Iris pigment epithelial cell (primary cell): ENCODE measurements at places on chromosomes 7 and 10.
A peak's percentile ranks its signal among the peaks of the same experiment; 100 is the strongest.

GRCh38 chr7:27178366-27178765 lies 4.2 kb upstream of the HOXA10 start:
- no peak for DNase-seq

DNA sequence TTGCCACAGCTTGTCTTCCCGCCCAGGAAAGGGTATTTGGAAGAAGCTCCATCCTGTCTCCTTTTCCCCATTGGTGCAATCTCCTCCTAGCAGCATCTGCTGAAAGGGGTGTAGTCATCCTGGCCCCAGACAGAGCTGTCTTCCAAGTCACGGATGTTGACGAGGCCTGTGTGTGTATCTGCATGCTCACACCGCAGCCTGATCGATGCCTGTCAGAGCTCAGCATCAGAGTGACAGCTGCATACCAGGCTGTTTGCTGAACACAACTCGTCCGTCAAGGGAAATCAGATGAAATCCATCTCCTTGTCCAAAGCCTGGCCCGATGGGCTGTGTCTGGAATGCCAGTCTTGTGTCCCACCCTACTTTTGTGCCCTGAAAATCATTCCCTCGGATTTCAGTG lies 21.2 kb upstream of the LRRC4 start:
- DNase-seq = no peak

- no peak for DNase-seq
Measured at GRCh38 chr10:72104472-72105097, 16.2 kb upstream of the SPOCK2 start.

DNA sequence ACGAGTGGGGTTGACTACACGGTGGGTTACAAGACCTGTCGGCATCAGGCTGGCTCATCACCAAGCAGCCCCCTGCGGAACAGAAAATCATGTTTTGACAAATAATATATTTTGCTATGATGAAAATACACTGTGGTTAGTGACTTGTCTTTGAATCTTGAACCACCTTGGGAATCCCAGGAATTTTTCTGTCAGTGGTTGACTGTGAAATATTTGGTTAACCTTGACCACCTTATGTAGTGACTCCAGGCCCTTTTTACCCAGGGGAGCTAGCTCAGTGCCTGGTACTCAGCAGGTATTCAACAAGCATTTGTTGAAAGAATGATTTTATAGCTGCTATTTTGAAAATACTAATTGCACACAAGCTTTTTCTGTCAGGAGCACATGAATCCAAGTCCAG lies 406.0 kb downstream of the PHF14 start:
- no peak for DNase-seq

DNA sequence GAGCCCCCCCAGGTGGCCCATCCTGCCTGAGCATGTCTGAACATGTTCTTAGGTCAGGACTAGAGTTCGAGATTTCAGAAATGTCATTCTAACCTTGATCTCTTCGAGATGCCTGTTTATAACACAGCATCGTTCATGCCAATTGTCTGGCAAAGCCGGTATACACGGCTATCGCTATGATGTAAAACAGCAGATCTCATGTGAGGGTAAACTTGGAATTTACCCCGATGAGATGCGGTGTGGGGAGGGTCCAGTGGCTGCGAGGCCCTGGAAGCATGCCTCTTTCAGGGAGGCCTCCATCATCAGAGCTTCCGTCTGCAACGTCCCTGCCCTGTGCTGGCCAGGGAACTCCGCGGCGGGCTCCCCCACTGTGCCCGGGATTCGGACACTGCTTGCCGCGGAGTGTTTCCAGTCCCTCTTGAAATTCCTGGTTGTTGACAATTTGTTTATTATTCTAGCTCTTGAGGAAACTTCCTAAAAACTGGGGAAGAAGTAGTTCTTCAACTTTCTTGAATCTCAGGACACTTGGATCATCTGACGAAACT lies 168.6 kb upstream of the RHEB start:
- DNase-seq = no peak

DNA sequence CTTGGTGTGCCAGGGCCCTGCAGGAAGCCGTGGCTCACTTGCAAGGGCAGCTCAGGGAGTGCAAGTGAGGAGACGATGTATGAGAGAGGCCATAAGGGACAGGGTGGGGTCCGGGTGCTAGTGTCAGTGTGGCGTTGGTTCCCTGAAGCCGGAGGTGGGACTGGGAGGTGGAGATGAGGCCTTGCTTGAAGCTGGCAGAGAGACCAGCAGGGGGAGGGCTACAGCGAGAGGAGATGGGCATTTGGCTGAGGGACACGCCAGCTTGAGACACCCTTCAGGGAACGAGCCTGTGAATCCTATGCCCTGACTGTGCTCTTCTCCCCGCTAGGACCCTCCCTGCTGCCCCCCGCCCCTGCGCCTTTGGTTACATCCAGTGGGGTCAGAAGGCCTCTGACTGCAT lies 529.1 kb downstream of the TCERG1L start:
- DNase-seq = no peak

DNA sequence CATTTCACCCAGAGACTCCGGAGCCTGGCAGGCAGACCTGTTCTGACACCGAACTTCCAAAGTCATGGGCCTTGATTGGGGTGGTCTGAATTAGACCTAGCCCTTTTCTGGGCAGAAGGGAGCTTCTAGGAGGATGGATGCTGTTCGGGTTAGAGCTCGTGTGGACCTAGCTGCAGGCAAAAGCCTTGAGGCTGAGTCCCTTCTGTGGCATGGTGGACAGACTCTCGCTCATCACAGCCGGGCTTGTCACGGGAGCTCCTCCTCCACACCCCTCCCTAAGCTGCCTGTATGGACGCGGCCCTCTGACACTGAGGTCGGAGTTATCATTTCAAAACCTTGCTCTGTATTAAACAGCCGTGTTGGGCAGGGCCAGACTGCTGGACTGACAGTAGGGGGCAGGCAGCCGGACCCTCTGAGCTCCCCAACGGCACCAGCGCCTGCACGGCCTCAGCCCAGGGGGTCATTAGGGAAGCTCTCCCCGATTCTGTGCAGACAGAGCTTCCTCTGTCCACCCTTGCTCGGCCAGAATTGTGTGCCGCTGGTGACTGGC lies 2.2 kb downstream of the IRF5 start:
- DNase-seq = no peak

DNA sequence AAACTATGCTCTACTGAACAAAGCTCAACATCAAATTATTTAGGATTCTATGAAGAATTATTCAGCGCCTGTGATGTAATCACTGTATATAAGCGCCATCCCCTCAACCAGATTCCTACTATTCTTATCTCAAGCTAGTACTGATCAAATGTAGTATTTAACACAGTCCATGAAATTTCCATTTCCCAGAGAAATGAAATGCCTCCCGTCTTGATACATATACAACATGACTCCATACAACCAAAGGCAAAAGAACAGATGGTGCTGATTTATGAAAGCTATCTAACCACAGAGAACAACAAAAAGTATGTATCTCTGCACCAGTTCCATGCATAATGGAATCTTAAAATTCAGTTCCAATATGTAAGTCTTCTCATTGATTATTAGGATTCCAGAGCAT lies 406.1 kb downstream of the PARD3 start:
- no peak for DNase-seq

GRCh38 chr10:77685432-77685831 lies 47.8 kb upstream of the KCNMA1 start:
- DNase-seq = no peak

GRCh38 chr10:65110009-65110408 lies 1588.8 kb downstream of the REEP3 start:
- DNase-seq = no peak

- no peak for DNase-seq
Measured at GRCh38 chr7:66163186-66163610, 41.9 kb upstream of the TPST1 start.

GRCh38 chr10:113908236-113908635 lies 53.8 kb downstream of the NHLRC2 start:
- DNase-seq = no peak

DNA sequence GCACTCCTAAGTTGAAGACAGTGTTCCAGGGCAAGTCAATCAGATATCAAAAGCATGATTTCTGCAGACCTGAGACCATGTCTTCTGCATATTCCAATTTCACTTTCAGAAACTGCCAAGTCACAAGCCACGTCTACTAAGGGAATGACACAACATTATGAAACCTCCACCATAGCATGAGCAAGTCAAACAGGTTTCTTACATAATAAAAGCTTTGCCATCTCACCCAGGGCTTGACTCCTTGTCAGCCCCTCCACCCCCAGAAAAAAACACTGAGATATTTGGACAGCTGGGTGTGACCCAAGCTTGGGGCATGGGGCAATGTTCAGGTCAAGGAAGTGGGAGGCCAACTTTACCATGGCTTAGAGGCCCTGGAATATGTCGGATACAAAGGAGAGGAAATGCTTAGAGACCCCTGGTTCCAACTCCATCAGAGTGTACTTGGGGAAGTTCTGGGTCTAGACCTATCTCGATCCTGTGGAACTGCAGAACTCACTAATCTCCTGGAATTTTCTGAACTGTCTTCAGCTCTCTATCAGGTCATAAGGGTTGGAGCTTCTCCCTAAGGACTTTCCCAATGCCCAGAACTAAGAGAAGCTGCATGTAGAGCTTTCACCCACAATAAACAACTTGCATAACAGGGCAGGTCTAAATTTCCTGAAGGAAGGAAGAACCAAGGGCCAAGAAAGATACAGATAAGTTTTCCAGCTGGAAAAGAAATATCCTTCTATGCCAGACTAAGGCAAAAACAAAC lies 80.6 kb upstream of the NAMPT start:
- DNase-seq = peak; percentile 44

DNA sequence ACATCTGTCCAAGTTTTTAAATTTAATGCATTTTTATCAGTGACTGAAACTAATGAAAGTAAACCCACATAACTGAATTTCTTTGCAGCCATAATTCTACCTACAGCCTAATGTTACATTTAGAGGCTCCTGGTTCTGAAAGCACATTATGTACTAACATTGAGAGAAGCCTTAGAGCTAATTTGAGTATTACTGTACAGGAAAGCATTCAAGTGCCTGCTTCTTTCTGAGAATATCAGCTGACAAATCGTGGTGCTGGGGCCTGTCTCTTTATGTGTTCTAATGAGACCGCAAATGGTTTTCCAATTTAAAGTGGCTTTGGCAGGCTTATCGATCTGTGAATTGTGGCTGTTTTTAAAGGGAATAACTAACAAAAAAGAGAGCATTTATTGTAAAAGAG lies 32.3 kb upstream of the DGKB start:
- DNase-seq = no peak

- DNase-seq = no peak
Measured at GRCh38 chr7:1669064-1669951, 769 bp upstream of the ELFN1 start.

GRCh38 chr7:133718131-133718530 lies 409.0 kb upstream of the LRGUK start:
- DNase-seq = no peak

DNA sequence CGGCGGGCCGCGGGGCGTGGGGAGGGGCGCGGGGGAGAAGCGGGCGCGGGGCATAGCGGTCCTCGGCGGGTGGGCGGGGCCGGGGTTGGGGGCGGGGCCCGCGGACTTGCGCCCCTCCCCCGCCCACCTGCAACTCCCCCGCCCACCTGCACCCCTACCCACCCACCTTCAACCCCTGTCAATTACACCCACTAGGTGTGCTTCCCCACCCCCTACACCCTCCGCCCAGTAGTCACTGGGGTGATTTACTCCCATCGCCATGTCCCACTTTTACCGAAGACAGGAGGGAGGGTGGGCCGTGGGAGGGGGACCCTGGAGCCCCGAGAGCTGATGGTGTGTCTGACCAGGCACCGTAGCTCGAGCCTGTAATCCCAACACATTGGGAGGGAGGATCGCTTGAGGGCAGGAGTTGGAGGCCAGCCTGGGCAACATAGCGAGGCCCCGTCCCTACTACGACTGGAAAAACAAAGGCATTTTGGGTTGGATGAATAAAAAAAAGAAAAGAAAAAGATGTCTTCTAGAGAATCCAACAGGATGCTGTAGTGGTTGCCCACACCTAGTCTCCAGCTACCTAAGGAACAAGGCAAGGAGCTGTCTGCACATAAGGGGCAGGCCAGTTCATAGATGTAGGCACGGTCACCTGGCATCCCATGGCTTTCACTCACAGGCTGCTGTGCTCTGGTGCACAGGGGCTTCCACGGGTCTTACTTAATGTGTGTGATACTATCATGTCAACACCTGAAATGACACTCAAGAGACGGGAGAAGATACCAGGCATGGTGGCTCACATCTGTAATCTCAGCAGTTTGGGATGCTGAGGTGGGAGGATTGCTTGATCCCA lies 761 bp downstream of the KCTD7 start:
- no peak for DNase-seq

DNA sequence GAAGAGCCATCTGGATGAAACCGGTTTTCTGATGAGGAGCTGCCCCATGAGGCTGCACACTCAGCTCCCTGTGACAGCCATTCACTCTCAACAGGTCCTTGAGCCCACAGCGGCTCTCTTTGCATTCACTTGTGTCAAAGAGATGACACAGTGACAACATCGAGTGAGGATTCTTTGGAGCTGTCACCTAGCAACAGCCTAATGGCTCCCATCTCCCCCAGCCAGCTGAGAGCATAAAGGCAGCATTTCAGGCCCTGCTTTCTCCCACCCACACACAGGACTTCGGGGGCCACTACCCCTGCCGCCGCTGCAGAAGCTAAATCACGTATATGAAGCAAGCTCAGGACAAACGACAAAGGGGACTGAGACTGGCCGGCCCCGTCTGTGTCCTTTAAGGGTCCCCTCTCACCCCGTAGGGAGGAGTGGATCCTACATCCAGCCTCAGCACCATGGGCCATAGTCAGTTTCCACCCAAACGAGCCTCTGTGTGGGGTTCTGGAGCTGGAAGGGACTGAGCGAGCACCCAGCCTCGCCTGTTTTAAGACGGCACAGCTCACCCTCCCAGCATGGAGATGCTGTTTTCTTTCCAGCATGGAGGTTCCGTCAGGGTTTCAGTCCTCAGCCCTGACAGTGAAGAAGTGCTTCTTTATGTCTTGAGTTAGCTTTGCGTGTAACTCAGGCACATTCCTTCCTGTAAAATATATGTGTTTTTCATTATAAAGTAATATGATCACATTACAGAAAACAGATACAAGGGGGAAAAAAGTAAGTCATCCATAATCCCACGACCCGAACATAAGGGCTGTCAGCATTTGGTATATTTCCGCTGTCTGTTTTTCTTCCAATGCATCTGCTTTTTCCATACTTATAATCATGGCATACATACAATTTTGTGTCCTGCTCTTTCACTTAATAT lies 4.9 kb downstream of the CPA4 start:
- no peak for DNase-seq

- DNase-seq = no peak
Measured at GRCh38 chr10:6052247-6053221, 9.6 kb downstream of the IL2RA start.

DNA sequence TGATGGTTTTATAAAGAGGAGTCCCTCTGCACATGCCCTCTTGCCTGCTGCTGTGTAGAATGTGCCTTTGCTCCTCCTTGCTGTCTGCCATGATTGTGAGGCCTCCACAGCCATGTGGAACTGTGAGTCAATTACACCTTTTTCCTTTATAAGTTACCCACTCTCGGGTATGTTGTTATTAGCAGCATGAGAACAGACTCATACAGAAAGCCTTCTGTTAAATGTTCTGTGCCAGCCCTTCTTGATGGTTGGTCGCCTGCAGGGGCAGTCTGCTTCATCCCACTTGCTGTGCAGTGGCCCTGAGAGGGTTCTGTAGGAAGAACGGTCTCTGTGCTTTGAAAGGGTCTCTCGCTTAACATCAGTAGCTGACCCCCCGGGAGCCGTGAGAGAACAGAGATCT lies 248.9 kb upstream of the IGFBP3 start:
- no peak for DNase-seq
